Activated naive CD8-positive, alpha-beta T cell treated with anti-CD3 and anti-CD28 coated beads, Interleukin-2, amount 10 ng/mL, durations not matched to agents 7 days and 5 days (primary cell): ENCODE measurements at places on chromosomes 16 and 17. TPM values are rescaled to one million over a fixed set of nuclear protein-coding genes. Genes with fewer than 3 reads are reported as not detected.

DNA sequence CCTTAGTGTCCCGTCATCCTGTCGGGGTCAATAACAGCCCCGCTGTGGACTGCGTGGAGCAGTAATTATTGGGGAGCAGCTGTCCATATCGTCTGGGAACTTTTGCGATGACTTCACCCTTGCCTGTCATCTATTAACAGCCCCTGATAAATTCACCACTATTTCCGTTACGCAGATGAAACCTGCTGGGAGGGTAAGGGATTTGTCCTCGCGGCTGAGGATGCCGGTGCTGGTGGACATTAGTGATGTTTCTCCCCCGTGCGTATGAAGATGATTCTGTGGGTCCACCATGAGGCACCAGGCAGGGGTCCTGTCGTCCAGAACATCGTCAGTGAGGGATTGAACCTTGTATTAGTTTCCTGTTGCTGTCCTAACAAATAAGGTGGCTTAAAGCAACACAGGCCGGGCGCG is 1.0 kb downstream of the FLYWCH2 start:
- no peak for DNase-seq

Gene HSD11B2
- total RNA-seq: not detected

DNA sequence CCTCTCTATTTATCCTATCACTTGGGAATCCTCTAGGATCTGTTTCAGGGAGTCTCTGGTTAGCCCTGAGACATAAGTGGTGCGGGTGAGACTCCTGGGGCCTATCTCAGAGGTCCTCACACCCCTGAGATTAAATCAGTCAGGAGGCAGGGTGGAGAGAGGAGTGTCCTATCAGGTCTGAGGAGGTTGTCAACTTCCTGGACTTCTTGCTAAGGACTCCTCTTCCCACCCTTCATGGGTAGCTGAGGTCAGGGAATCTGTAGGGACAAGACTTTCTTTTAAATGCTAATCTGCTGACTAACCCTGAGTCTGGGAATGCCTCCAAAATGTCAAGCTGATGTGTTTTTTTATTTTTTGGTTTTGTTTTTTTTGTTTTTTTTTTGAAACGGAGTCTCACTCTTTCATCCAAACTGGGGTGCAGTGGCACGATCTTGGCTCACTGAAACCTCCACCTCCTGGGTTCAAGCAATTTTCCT is 6.6 kb upstream of the ARMC5 start:
- DNase-seq: no peak

DNA sequence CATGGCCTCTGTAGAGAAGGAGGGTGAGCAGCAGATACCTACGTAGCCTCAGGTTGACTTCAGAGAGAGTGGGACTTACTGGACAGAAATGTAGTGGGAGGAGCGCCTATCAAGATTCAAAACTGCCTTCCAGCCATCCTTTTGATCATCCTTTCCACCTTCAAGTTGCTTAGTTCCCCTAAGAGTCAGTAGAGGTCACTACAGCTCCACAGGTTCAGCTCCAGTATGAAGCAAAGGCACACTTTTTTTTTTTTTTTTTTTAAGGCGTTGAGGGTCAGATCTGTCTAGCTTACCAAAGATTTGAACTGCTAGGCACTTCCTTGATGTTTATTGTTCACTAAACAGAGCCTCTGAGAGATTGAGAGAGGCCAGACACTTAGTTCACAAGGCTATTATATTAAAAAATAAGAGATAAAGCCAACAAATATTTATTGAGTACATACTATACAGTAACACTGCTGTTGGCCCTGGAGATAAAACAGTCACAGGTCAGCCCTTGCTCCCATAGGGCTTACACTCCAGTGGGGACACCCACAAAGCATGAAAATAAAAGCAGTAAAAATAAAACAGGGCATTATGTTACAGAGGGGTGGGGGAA is 3.1 kb downstream of the RNF227 start:
- DNase-seq: no peak

DNA sequence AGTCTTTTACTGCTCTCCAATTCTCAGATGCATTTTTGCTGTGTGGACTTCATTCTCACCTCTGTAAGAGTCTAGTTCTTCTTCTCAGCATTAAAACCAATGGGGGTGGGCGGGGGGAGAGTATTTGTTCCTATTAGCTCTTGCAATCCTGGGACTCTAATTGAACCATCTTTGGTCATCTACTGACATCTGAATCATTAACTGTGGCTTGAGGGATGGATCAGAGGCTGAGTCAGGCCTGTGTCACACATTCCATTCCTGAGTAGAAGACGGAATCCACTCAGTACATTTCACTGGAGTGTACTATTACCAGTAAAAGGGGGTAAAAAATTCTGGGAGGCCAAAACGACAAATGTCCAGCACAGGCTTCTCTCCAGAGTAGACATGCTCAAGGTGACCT is 12.8 kb upstream of the ZNF23 start:
- no peak for DNase-seq

GRCh38 chr16:6362321-6362720 is 970.3 kb upstream of the RBFOX1 start:
- no peak for DNase-seq

Gene ASPA
- not detected for total RNA-seq
